Activated CD4-positive, alpha-beta T cell treated with anti-CD3 and anti-CD28 coated beads, Interleukin-2, Interleukin-4, amounts not matched to agents 100 ng/mL and 50 ng/mL, durations not matched to agents 16 hours and 8 hours (primary cell): ENCODE measurements at places on chromosomes 7 and 10.

DNA sequence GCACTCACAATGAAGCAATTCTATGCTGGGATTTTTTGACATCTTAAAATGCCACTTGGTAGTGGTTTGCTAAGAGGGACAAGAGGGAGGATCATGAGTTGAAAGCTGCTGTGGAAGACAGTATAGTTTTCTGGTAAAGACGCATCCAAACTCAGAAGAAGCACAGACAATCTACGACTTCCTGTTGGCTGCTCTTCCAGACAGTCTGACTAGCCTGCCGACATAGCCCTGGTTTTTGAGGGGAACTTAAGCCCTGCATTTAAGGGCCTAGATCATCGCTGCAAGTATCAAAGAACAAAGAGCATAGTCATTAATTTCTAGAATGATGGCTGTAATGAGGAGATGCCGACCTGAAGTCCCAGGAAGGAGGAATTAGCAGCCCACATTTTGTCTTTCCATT, 99.9 kb upstream of the IKZF1 start:
- DNase-seq = no peak

DNA sequence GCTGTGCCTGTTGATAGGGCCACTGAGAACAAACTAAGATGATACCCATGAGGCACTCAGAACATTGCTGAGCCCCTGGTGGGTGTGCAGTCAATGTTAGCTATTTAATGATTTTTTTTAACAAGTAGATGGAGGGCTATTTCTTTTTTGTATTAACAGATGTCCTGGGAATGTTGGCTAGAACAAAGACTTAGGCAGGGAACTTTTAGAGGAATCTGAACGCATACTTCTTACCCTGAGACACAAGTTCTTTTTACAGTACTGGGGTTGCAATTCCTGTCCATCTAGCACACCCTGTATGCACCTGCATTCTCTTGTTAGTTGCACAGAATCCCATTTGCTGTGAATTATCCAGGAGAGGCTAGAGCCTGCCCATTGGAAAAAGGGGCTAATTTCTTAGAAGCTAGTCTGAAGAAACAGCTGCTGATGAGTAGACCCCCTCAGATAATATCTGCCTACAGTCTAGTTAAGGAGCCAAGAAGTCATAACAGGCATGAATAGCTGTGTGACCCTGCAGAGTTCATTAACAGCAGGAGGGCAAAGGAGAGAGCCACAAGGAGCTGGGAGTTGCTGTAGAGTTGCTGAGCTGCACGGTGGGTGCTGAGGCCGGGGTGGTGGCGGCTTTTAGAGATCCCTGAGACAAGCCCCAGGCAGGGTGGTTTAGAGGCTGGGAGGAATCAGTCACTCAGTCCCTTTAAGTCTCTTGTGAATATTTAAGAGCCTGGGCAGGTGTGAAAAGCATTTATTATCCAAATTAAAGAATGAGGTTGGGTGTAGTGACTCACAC, 103.7 kb upstream of the FZD8 start:
- DNase-seq = no peak

GRCh38 chr7:27154369-27154768, 2.0 kb upstream of the HOXA3 start:
- no peak for DNase-seq

DNA sequence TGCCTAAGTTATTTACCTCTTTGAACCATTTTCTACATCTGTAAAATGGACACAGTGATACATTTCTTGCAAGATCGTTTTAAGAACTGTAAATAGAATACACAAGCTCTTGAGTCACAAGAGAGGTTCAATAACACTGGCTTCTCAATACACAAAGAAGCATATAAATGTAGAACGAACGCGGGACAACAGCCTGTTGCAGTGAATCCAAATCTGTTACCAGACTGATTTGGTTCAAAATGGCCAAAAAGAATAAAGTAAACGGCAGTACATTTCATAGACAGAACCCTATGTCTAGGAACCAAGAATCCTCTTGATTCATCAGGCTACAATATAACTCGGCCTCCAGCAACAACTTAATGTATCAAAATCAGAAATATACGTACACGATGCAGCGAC, 701 bp downstream of the MTPAP start:
- DNase-seq = no peak

- no peak for DNase-seq
Measured at GRCh38 chr7:27113991-27114769, 11.7 kb upstream of the HOXA2 start.

- no peak for DNase-seq
Measured at GRCh38 chr7:18941207-18941606, 176.2 kb downstream of the TWIST1 start.

GRCh38 chr10:43073191-43073590, 3.7 kb upstream of the RET start:
- DNase-seq = no peak

- DNase-seq = no peak
Measured at GRCh38 chr10:52668024-52668423, 104.6 kb downstream of the MBL2 start.

DNA sequence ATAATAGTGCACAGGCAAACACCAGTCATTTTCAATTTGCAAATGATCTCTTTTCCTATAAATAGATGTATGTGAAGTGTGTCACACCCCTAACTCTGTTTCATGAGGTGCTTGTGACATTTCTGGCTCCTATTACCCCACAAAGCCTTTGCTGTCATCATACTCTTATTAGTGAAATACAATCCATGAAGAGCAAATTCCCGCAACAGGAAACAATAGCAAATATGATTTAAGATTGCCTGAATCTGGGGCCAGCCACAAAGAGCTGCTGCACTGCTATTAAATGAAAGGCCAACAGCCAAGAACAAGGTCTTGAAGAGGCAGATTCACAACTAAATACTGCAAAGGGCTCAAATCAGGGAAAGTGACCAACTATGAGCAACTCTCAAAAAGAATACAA, 96.3 kb upstream of the CAV2 start:
- DNase-seq = no peak

DNA sequence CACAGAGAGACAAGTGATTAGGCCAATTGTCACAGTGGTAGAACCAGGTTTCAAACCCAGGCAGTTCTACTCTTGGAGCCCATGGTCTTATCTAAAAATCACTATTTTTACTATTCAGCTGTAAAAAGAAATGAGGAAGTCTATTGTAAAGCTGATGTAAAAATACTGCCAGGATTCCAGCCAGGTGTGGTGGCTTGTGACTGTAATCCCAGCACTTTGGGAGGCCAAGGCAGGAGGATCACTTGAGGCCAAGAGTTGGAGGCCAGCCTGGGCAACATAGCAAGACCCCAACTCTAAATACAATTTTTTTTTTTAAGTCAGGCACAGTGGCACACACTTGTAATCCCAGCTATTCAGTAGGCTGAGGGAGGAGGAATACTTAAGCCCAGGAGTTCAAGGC, 40.4 kb downstream of the HIP1 start:
- DNase-seq = no peak

- no peak for DNase-seq
Measured at GRCh38 chr10:129305046-129305445, 162.0 kb upstream of the MGMT start.

DNA sequence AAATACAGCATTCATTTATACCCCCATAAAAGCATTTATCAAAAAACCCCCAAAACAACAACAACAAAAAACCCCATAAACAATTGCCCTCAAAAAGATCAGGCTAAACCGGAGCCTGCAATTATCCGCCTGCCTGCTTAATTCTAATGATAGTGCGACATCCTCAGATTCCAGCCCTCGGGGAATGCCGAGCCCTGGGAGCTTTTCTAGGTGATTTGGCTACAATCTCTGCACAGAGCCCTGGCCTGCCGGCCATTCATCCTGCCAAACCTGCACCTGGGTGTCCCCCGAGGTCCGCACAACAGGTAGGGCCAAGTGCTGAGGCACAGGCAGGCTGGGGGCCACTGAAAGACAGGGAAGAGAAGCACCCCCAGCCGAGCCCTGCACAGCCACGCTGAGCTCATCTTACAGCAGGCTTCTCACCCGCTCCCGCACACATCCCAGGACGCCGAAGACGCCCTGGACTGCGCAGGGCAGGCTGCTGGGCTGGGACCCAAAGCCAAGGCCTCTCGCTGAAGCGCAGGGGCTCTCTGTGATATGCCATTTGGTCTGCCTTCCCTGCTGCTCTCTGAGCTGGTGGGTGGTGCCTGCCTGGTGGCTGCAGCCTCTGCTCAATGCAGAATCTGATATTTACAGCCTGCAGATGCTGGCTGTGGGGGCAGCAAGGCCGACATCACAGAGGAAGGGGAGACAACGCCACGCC, 57.5 kb downstream of the CAMK2B start:
- DNase-seq = no peak

GRCh38 chr10:47412869-47413268, 28.8 kb upstream of the ZNF488 start:
- DNase-seq = no peak
